Activated T-cell treated with anti-CD3 and anti-CD28 coated beads, Interleukin-2, amount 50 U/mL, for 72 hours (primary cell): ENCODE measurements at places on chromosomes 3 and 15. TPM values are rescaled to one million over a fixed set of nuclear protein-coding genes. Genes with fewer than 3 reads are reported as not detected.

ARHGAP31 gene
- 19.1 TPM for total RNA-seq

ANKRD34C gene
- not detected for total RNA-seq

GPR160 gene
- 14.4 TPM for total RNA-seq

DNA sequence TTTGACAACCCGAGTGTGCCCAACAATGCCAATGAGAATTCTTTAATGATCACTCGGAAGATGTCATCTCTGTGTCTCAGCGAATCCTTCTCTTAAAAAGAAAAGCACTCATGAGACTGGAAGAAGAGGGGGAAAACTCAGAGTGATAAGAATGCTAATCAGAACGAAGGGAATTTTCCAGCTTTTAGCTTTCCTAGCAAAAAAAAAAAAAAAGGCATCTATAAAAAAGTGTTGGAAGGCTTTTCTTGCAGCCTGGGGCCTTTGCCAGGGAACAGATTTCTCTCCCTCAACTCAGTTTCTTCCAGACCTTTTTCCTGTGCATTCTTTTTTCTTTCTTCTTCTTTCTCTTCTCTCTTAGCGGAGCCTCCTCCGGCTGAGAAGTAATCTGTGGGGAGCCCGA lies 80.5 kb upstream of the NEO1 start:
- H3K36me3 ChIP-seq: no peaks in the 10 kb centered on the region
- no peaks in the 10 kb centered on the region for H3K4me1 ChIP-seq
- peaks cover 47% of the 10 kb centered on the region for H3K27me3 ChIP-seq
- H3K4me3 ChIP-seq: no peak overlapping the region
- no peak for DNase-seq

DNA sequence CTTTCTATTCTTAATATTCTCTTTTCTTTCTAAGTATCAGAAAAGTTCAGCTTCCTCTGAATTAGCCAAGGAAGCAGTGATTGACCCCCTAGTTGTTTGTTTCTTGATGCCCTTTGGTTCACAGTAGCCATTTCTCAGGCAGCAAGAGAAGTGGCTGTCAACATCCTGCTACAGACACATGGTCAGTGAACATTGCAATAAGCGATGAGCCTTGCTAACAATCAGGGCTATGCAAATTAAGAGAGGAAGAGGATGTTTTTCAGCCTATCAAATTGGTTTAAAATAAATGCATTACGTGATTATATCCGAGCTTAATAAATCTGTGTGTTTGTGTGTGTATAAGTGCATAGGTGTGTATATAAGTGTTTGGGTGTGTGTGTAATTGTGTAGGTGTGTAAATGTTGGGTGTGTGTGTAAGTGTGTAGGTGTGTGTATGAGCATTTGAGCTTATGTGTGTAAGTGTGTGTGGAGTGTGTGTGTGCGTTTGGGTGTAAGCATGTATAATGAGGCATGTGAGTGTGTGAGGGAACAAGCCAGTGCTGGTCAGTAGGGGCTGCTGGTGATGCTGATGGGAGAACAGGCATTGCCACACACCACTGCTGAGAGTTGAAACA lies 78.1 kb upstream of the XCR1 start:
- H3K4me3 ChIP-seq: no peak overlapping the region
- H3K27ac ChIP-seq: no peak overlapping the region
- H3K4me1 ChIP-seq: peaks cover 20% of the 10 kb centered on the region
- no peak for DNase-seq
- peaks cover 59% of the 10 kb centered on the region for H3K27me3 ChIP-seq
- H3K36me3 ChIP-seq: peaks cover 14% of the 10 kb centered on the region

HRG gene
- not detected for total RNA-seq

- H3K27me3 ChIP-seq: peaks cover 33% of the 10 kb centered on the region
- no peaks in the 10 kb centered on the region for H3K36me3 ChIP-seq
- H3K4me1 ChIP-seq: peaks cover 6% of the 10 kb centered on the region
- no peak overlapping the region for H3K27ac ChIP-seq
- no peak overlapping the region for H3K4me3 ChIP-seq
Measured at GRCh38 chr15:101399431-101399830, 90.1 kb downstream of the PCSK6 start.

BTLA gene
- total RNA-seq: 17.5 TPM

DNA sequence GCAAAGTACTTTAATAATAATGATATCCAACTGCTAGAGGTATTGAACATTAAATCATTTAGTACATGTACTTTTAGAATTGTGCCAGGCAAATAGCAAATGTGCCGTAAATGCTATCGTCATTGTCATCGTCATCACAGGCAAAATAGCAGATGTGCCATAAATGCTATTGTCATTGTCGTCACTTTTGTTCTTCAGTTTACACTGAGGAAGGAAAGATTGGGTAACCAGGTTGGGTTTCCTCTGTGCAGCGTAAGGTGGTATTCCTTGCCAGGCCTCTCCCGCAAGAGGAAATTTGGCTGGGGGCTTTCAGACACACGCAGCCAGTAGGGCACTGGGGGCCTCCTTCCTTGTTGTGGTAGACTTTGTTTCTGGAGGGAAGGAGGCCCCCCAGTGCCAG lies 26.4 kb downstream of the ABHD17C start:
- no peaks in the 10 kb centered on the region for H3K4me1 ChIP-seq
- H3K36me3 ChIP-seq: no peaks in the 10 kb centered on the region
- no peak overlapping the region for H3K4me3 ChIP-seq
- H3K27me3 ChIP-seq: no peaks in the 10 kb centered on the region

GRCh38 chr3:119148493-119149180 lies 2.7 kb downstream of the TEX55 start:
- H3K36me3 ChIP-seq: peaks cover 4% of the 10 kb centered on the region
- DNase-seq: no peak
- no peak overlapping the region for H3K4me3 ChIP-seq
- H3K27ac ChIP-seq: no peak overlapping the region
- H3K27me3 ChIP-seq: no peaks in the 10 kb centered on the region

MYNN gene
- total RNA-seq: 15.1 TPM

GRCh38 chr15:45454814-45455213 lies 67.7 kb downstream of the SLC30A4 start:
- H3K4me3 ChIP-seq: peak overlapping the region; percentile 67
- H3K36me3 ChIP-seq: no peaks in the 10 kb centered on the region
- H3K4me1 ChIP-seq: peaks cover 47% of the 10 kb centered on the region
- DNase-seq: peak; percentile 72
- peak overlapping the region; percentile 66 for H3K27ac ChIP-seq
- no peaks in the 10 kb centered on the region for H3K27me3 ChIP-seq

CSTA gene
- total RNA-seq: 0.35 TPM

DNA sequence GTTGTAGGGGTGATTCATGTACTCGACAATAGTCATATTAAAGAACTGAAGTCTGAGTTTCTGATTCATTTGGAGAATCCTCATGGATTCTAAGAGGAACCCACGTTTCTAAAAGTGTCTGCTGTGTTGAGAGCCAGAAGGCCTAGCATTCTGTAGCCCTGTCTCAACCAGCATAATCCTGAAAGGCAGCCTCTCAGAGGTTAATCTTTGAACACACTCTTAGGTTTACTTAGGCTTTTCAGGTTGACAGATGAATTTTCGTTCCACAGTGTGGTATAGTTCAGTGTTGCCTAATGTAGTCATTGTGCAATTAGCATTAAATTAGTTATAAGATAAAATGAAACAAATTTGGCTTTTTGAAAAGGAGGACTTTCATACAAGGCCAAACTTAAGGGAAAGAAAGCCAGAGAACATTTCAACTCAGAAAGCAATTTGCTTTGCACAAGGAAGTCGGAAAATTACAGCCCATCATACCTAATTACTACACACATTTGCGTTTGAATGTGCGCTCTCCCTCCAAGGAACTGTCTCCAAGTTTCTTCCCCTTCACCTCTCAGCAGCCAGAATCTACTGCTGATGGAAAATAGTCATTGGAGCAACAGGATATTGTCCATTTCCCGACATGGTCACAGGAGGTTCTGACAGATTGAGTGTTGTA lies 42.0 kb downstream of the AGBL1 start:
- no peaks in the 10 kb centered on the region for H3K36me3 ChIP-seq
- no peaks in the 10 kb centered on the region for H3K4me1 ChIP-seq
- no peak overlapping the region for H3K27ac ChIP-seq
- no peak overlapping the region for H3K4me3 ChIP-seq
- DNase-seq: no peak

DNA sequence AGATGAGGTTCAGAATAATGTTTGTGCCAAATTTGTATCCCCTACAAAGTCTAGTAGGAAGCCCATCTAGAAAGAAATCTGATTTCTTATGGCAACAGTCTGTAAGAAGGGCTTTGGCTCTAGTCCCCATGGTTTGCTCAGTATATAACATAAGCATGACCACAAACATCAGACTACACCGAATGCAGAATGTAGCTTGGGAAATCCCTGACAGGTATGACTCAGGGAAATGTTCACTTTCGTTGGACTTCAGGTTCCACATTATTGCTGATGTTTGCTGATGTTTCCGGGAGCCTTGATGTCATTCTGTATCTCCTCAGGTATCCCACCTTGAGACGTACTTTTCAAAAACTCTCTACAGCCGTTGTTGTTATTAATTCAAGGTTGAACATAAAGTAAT lies 304.4 kb upstream of the TGFBR2 start:
- H3K4me3 ChIP-seq: no peak overlapping the region
- H3K4me1 ChIP-seq: peaks cover 21% of the 10 kb centered on the region
- H3K27ac ChIP-seq: no peak overlapping the region
- H3K27me3 ChIP-seq: no peaks in the 10 kb centered on the region
- DNase-seq: peak; percentile 12
- H3K36me3 ChIP-seq: peaks cover 11% of the 10 kb centered on the region

DNA sequence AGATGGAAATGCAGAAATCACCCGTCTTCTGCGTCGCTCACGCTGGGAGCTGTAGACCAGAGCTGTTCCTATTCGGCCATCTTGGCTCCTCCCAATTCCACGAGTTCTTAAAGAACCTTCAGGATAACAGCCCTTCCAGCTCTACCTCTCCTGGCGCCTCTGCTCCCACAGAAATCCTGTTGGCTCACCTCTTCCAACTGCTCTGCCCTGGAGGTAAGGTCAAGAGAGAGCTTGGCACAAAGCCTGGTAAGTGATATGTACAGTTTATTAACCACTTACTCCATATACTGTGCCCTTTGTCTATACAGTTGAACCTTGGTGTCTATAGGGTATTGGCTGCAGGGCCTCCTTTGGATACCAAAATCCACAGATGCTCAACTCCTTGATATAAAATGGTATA lies 17.8 kb upstream of the FGF12 start:
- H3K27me3 ChIP-seq: no peaks in the 10 kb centered on the region
- no peaks in the 10 kb centered on the region for H3K36me3 ChIP-seq
- H3K27ac ChIP-seq: no peak overlapping the region

DNA sequence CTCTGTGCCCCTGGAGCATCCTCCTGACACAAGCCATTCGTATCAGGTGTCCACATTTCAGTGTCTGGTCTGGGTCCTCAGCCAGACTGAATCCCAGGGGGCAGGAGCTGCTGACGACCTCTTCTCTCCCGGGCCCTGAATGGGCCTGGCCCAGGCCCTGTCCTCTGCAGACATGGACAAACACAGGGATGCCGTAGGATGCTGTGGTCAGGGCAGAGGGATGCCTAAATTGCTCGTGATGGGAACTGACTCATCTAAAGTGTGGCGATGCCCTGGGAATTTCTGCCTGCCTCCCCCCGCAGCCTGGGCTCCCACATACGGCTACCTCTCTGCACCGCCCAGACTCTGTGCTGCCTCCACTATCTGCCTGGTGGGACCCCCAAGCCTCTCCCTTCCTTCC lies 58.5 kb upstream of the CTSH start:
- no peaks in the 10 kb centered on the region for H3K27me3 ChIP-seq
- H3K27ac ChIP-seq: no peak overlapping the region
- no peaks in the 10 kb centered on the region for H3K36me3 ChIP-seq
- H3K4me1 ChIP-seq: peaks cover 15% of the 10 kb centered on the region
- no peak for DNase-seq

SLC22A13 gene
- total RNA-seq: 1.2 TPM

CSPG5 gene
- 0.30 TPM for total RNA-seq

ERICH6 gene
- not detected for total RNA-seq

NPRL2 gene
- 46.0 TPM for total RNA-seq

DNA sequence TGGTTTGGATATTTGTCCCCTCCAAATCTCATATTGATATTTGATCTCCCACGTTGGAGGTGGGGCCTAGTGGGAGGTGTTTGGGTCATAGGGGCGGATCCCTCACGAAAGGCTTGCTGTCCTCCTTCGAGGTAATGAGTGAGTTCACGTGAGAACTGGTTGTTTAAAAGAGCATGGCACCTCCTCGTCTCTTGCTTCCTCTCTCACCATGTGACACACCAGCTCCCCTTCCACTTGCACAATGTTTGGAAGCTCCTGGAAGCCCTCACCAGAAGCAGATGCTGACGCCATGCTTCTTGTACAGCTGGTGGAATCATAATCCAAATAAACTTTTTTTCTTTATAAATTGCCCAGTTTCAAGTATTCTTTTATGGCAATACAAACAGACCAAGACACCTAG lies 38.6 kb downstream of the RFTN1 start:
- peaks cover 55% of the 10 kb centered on the region for H3K36me3 ChIP-seq
- peaks cover 48% of the 10 kb centered on the region for H3K4me1 ChIP-seq
- no peak overlapping the region for H3K27ac ChIP-seq
- no peak for DNase-seq

DNA sequence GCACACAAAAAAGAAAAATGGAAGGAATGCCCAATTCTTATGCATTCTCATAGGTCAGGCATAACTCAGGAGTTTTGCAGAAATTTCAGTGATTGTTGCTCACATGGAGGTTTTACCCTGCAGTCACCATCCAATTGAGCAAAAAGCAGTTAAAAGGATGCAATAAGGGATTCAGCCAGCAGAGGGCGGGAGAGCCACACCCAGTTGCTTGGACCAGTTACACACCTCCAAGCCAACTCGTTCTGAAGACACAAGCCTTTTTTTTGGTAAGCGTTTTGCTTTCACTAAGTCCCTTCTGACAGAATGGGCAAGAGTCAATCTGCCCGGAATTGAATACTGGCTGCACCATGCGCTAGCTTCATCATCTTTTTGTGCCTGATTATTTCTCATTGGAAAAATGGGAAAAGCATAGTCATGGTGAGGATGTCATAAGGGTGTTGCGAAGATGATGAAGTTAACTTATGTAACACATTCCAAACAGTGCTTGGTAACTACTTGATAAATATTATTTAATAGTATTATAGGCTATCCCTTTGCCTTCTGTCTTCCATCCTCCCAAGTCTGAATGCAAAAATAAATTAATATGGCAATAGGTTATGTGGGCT lies 154.4 kb upstream of the SGO1 start:
- no peaks in the 10 kb centered on the region for H3K36me3 ChIP-seq
- H3K4me1 ChIP-seq: peaks cover 8% of the 10 kb centered on the region
- DNase-seq: peak; percentile 58
- H3K4me3 ChIP-seq: no peak overlapping the region
- no peak overlapping the region for H3K27ac ChIP-seq
- no peaks in the 10 kb centered on the region for H3K27me3 ChIP-seq

- no peak overlapping the region for H3K4me3 ChIP-seq
- no peak overlapping the region for H3K27ac ChIP-seq
- H3K27me3 ChIP-seq: no peaks in the 10 kb centered on the region
- DNase-seq: no peak
- H3K36me3 ChIP-seq: no peaks in the 10 kb centered on the region
Measured at GRCh38 chr3:81502236-81502635, 259.2 kb downstream of the GBE1 start.

TMEM158 gene
- not detected for total RNA-seq

- H3K4me1 ChIP-seq: peaks cover 6% of the 10 kb centered on the region
- no peak for DNase-seq
- H3K27me3 ChIP-seq: no peaks in the 10 kb centered on the region
- no peak overlapping the region for H3K27ac ChIP-seq
- no peak overlapping the region for H3K4me3 ChIP-seq
- no peaks in the 10 kb centered on the region for H3K36me3 ChIP-seq
Measured at GRCh38 chr3:177725165-177725564, 527.9 kb upstream of the TBL1XR1 start.
